ENCODE measurements at places on chromosomes 2 and 18. TPM values are rescaled to one million over a fixed set of nuclear protein-coding genes. Genes with fewer than 3 reads are reported as not detected.
A peak's percentile ranks its signal among the peaks of the same experiment; 100 is the strongest.

DNA sequence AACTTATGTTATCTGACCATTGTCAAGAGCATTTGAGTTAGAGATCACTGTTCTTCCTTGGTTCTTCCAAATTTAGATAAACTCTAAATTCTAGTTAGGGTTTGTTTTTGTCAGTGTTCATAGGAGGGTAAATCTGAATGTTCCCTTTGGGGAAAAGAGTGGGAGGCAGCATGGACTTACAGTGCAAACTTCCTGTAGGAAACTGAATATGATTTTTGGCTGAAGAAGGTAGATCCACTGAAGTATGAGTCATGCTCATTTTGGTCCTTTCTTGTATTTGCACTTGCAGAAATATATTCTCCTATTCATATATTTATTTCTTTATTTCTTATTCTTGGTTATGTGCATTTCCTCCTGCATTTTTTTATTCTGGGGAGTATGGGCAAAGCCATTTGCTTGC lies 27.3 kb downstream of the CCDC85A start:
- no peak for DNase-seq

DNA sequence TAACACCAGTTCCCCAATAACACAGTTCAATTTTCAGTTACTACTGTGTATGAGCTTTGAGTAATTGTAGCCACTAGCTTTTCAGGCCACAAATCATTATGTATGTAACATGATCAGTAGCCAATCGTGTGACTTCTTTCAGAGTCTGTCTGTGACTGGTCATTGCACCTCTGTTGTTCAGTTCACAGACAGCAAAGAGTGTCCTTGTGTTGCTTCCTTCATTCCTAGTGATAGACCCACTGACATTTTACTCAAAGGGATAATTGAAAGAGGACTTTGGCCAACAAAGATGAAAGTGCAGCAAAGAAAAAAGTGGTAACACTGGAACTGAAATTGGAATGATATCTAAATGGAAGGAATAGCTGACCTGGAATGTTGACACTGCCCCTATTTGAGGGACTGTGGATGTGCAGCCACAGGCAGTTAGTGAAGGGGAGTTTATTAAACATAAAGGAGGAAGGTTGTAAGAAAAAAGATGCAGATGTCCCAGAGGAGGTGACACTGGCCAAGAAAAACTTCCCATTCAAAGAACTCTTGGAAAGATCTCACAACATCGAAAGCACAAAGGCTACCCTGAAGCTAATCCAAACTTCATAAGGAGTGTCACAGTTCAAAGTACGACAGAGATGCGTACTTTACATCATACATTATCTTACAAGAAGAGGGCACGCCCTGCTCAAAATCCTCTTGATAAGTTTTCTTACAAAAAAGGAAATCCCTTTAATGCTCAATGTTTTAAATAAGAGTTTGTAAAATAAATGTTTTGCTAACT lies 19.3 kb downstream of the TTC39C start:
- DNase-seq = no peak

The PIGN gene
- total RNA-seq = 29.4 TPM

DNA sequence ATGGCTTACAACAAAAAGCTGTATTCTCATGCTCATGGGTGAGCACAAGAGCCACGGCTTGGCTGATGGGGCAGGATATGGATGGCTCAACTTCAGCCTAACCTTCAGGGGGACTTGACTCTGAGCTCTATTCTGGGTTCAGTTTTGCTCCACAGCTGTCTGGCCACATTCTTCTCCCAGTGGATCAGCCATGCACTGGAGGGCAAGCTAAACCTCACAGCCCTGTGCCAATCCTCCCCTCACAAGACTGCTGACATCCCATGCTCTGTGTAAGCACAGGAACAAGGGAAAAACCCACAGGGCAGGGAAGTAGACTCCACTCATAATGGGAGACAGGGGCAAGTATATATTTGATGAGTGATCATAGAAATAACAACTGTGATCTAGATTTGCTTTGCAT lies 35.6 kb downstream of the COPS8 start:
- no peak for DNase-seq

DNA sequence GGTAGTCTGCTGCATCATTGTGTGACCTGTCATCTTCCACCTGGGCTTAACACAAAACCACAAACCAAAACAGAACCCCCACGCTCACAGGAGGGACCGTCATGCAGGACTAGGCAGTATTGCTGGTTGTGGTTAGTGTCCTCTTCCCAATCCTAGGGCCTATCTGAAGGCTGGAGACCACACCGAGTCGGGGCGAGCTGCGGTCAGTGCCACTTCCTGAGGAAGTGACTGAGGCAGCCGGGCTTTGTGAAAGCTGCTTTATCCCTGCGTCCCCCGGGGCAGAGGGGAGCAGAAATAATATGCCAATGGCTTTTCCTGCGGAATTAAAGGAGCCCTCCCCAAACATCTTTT lies 22.9 kb downstream of the ZNF532 start:
- DNase-seq = no peak

The UGT1A10 gene
- not detected for total RNA-seq

DNA sequence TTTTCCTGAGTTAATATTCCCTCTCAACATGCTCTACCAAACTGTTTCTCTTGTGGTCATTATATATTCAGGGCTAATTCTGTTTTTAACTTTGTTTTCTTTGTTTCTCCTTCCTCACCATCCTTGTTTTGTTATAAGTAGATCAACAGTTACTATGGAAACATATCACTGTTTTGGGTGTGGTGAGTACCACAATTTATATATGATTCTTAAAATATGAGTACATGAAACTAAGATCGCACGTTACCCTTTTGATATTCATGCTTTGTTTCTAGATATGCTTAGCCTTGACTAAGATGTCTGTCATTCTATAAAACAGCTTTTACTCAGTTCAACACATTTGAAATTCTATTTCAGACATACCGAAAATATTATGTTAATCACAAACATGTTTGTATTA lies 232.3 kb upstream of the ITGA4 start:
- DNase-seq = no peak

DNA sequence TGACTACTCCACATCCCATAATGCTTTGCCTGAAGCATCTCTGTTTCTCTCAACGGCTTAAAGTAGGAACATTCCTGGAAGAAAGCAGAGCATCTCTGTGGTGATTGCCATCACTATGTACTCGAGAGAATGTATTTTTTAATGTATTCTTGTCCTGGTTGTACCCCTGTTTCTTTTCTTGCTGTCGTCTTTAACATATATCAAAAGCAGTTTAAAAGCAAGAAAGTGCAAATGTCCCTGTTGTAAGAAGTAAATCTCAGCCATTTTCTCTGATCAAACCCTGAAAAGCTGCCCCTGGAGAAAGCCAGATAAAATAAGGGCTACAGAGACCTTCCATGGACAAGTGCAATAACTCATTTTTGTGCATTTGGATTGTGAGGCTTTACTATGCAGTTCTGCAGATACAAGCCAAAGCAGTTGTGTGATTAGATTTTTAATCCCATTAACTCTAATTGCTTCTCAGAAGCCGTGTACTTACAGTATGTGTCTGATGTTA lies 70.8 kb downstream of the XIRP2 start:
- DNase-seq = no peak

DNA sequence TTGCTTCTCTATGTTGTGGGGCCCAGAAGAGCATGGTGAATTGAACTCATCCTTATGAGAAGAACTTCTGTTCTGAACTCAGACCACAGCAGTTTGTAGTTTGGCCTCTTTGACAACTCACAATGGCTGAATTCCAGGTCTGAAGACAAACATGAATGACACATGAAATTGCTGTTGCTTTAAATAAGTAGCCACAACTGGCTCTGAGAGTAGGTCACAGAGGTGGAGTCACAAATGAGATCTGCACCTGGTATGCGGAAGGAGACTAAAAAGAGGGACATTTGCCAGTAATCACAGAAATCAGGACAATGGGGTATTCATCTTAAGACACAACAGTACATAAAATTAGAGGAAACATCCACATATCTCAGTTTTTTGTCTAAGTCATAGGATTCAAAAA lies 290.3 kb upstream of the MMADHC start:
- no peak for DNase-seq

DNA sequence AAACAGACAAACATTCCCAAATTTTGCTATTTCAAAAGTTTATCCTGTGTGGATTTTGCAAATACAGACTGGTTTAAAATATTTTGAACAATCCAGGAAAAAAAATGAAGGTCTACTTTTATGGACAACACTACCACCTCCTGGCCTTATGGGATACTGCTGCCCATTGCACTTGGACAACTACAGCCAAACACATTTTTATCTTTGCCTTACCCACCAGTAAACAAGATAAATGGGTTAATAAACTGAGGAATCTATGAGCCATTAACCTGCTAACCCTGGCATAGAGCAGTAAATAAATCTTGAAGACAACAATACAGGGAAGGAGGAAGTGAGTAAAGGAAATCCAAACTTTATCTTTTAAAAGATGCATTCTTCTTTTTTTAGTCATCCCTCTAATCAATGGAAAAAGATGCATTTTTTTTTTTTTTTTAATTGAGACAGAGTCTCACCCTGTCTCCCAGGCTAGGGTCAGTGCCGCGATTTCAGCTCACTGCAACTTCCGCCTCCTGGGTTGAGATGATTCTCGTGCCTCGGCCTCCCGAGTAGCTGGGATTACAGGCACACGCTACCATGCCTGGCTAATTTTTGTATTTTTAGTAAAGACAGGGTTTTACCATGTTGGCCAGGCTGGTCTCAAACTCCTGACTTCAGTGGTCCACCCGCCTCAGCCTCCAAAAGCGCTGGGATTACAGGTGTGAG lies 2.1 kb upstream of the SPIRE1 start:
- DNase-seq = no peak

The ESPNL gene
- total RNA-seq = 0.07 TPM

DNA sequence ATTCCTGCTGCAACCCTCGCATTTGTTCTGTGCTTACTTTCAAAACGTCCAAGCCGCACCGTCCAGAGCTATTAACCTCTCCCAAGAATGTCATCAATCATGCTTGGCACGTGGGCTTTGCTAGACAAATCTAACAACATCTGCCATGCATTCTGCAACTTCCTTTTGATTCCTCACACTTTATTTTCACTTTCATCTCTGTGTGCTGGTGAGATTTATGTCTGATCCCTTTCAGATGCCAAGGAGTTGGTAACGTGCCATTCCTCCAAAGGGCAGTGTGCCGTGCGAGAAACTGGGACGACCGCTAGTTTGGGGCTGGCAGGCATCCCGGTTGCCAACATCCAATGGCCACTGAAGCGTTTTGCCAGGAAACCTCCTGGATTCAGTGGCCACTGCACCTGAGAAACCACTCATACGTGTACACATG lies 230.0 kb upstream of the PARD3B start:
- no peak for DNase-seq

DNA sequence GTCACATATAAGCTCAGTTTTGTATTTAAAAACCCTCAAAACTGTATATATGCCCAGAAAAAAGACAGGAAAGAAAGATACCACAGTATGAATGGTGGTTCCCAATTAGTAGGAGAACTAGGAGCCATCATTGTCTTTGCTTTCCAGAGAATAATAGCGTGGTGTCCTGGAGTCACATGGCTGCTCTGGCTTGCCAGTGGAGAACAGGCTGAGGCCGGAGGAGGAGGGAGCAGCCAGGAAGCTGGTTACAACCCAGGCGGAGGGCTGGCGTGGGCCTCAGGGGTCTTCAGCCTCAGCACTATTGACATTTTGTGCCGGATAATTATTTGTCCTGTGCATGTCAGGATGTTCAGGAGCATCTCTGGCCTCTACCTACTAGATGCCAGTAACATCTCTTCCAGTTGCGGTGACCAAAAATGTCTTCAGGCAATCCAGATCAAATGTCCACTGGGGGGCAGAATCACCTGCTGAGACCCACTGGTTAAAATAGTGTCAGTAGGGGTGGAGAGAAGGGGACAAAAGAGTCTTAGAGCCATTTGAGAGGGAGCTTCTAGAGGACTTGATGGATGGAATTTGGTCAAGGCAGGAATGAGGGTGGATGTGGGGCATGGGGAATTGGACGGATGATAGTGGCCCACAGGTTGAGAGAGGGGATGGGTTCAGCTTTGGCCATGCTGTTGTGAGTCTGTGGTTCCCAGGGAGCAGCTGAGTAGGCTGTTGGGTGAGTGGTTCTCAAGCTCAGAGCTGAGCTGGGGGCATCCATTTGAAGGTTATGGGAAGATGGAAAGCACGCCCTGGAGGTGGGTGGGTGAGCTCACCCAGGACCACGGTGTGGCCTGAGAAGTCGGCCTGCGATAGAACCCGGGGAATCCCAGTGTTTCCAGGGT lies 144.9 kb downstream of the AGAP1 start:
- no peak for DNase-seq

DNA sequence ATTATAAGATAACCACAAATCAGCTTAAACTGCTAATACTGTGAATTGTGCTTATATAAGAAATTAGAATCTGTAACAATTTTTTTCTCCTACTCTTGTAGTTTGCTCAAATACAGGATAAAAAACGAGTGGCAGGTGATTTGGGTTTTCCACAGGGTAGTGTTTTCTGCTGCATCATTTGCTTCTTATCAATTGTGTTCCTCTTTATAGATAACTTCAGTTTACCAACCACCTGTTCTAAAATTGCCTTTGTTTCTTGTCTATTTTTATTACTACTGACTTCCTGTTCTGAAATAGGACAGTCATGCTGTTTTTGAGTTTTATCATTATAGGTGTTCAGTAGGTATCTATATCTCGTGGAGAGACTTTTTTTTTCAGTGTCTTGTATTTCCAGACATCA lies 56.9 kb downstream of the MFSD6 start:
- DNase-seq = no peak

The TRIM43 gene
- 0.25 TPM for total RNA-seq

DNA sequence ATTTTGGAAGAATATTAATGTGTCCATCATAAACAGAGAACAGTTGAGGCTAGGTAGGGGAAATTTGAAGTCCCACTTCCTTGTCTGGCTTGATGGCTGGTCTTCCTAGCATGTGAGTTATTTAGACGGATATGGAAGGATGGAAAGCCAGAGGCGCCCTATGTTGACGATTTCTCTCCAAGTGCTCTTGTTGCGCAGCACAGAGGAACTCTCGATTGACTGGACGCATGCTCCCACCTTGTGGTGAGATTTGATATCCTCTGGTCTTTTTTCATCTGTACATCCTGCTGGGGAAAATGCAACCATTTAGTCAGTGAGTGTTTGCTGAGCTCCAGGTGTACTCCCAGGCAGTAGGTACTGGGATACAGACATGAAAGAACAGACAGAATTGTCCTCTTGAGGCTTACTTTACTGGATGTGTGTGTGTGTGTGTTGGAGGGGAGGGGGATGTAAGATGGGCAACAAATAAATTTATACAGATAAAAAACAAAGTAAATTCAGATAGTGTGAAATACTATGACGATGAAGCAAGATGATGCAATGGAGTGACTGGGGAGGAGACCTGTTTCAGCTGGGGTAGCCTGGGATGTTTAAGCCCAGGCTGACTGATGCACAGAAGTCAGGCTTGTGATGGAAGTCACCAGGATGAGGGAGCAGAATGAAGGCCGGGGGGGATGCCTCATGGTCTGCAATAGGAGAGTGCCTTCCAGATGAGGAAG lies 137.2 kb downstream of the TRIM43 start:
- peak; percentile 28 for DNase-seq

DNA sequence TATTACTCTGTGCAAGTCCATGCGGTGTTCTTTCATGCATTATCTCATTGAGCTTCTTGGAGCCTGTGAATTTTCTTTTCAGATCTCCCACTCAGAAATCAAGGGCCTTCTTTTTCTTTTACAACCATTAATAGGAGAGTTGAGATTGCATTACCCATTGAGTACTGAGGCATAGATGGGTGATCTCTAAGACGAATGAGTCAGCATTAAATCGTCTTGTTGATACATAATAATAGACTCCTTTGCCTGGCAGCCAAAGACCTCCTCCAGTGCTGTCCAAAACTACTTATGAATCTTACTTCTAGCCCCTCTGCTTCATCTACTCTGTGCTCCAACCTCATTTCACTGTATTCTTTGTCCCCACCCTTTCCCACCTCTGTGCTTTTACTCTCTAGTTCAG lies 180.5 kb downstream of the AGPS start:
- DNase-seq = no peak

The FBXO41 gene
- total RNA-seq = 25.3 TPM
